ENCODE measurements at places on chromosomes 11 and 22.

DNA sequence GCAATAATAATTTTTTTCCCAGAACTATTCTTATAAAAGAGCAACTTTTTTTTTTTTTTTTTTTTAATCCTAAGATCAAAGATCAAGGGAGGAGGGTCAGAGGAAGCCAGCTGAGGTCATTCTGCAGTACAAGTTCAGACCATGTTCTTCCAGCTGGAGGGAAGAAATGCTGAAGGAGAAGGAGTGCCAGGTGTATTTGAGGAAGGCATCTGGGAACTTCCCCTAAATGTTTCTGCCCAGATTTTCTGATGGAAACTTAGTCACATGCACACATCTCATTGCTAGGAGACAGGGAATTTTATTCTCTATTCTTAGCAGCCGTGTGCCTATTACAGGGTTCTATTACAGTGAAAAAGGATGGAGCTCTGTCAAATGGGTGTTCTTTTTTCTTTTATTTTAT lies 208.4 kb downstream of the ARHGAP42 start:
- DNase-seq = no peak

- no peak for DNase-seq
Observed at GRCh38 chr11:33417121-33417520, 159.9 kb downstream of the HIPK3 start.

- DNase-seq = no peak
Observed at GRCh38 chr11:114260483-114260882, 35.7 kb upstream of the NNMT start.

DNA sequence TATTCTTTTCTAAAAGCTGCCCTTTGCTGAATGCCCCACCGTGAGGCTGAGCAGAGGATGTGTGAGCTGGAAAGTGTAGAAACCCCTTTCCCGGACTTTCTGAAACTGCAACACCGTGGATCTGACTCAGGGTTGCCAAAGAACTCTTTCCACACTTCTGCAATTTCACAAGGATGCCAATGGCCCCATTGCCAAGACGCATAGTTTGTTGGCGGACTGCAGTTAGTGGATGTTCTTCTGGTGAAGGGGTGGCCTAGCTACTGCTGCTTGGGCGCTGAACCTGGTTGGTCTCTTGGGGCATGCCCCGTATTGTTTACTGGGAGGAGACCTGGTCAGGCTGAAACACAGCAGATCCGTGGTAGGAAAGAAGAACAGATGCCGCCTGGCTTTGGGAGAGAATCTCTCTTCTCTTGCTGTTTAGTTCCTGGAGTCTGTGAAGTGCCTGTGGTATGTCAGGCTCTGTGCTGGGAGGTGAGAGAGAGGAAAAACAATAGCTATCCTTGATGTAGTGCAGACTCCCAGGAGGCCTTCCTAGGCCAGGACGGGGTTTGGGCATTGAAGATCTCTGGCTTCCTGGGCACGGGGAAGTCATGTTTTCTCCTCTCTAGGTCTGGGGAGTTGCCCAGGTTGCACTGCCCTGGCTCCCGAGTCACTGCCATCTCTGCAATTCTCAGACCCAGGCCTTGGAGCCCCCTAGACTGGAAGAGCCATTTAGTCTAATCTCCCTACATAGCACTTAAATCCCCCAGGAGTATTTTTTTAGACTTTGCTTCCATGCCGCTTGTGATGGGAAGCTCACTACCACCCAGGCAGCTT lies 26.9 kb downstream of the CD82 start:
- no peak for DNase-seq

GRCh38 chr11:20008190-20008870 lies 151.9 kb downstream of the DBX1 start:
- no peak for DNase-seq

- DNase-seq = no peak
Observed at GRCh38 chr11:5929571-5930368, 12.3 kb upstream of the OR56A3 start.

DNA sequence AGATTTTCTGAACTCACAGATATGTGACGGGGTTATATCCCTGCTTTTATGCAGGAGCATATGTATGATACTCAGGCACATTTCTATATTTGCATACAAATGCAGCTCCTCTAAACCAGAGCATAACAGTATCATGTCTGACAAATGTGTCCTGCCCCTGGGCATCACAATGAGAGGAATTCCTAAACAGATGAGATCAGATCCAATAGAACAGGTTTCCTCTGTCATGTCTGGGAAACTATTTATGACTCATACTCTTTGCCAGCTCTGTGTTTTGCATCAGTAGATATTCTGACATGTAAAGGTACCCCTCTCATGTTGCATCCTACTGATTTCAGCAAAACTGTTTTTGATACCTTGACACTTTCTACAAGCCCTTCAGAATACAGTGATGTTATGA lies 29.4 kb downstream of the SYT9 start:
- no peak for DNase-seq

GRCh38 chr11:94241896-94242295 lies 62.5 kb upstream of the IZUMO1R start:
- no peak for DNase-seq

- no peak for DNase-seq
Observed at GRCh38 chr22:29011240-29012100, 50.2 kb downstream of the C22orf31 start.

- no peak for DNase-seq
Observed at GRCh38 chr22:45587638-45588505, 83.8 kb upstream of the ATXN10 start.

DNA sequence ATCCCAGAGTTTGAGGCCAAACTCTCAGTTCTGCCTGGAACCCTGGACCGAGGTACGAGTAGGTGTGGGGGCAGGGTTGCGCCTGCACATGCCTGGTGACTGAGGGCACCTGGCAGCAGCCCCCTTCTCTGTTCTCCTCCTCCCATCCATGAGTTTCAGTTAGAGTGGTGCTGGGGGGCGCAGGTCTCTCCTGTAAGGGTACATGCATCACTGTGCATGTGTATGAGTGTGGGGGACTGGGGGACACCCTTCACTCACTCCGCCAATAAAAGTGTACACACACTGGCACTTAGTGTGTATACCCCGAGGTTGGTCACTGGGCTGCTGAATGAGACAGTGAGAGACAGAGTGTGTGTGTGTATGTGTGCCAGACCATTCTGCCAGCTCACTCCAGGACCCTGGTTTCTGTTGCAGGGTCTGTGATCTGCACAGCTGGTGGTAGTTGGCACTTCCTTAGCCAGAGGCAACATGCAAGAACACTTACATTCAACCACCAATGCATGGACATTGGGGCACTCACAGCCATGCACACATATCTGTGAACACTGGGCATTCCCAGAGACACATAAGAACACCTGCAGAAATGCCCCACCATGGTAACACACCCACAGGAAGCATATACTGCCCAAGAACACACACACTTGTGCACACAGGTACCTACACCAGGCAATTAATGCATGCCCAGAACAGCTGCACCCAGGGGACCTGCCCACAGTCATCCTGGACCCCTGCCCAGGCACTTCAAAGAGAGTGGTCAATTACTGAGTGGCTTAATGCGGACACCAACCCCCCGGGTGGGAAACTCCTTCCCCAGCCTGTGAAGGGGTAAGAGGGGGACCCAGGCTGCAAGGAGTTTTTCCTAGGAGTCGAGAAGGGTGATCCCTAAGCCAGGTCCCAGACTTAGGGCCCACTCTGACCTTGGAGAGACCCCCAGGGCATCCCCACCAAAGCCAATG lies 1.2 kb upstream of the NRXN2 start:
- DNase-seq = no peak

GRCh38 chr11:88375927-88376470 lies 38.5 kb upstream of the CTSC start:
- DNase-seq = no peak

GRCh38 chr22:28222052-28222451 lies 303.0 kb upstream of the PITPNB start:
- no peak for DNase-seq

- no peak for DNase-seq
Observed at GRCh38 chr11:108538502-108538901, 40.3 kb upstream of the POGLUT3 start.

- no peak for DNase-seq
Observed at GRCh38 chr11:116712428-116712827, 60.4 kb downstream of the BUD13 start.

DNA sequence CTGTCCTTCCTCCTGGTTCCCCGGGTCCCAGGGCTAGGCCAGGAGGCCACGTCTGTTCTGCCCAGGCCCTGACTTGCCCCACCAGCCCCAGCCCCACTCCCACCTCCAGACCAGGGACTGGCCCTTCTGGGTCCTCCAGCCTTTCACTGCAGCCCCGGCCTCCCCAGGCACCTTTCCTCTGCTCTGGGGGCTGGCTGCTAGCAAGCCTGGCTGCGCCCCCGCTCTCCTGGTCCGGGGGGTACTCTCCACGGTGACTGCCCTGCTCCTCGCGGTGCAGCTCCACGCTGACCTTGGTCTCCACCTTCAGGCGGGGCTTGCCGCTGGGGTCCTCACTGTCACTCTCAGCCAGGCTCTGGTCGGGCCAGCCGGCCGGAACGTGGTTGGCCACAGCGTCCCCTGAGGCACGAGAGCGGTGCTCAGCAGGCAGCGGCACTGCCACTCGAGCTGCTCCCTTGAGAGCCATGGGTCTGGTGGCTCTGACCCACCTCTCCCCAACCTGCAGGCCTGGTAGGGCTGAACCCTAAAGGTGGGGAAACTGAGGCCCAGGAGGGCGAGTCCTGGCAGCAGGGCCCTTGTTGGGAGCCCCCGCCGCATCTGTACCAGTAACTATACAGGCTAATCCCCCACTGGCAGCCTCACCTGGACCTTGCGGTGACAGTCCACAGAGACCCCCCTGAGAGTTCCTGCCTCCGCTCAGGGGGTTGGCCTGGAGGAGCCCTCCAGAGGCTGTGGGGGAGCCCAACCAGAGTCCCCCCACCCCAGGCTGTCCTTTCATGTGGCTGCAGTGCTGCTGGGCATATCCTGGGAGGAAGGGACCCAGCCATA lies 29.0 kb downstream of the TRMU start:
- DNase-seq = no peak

DNA sequence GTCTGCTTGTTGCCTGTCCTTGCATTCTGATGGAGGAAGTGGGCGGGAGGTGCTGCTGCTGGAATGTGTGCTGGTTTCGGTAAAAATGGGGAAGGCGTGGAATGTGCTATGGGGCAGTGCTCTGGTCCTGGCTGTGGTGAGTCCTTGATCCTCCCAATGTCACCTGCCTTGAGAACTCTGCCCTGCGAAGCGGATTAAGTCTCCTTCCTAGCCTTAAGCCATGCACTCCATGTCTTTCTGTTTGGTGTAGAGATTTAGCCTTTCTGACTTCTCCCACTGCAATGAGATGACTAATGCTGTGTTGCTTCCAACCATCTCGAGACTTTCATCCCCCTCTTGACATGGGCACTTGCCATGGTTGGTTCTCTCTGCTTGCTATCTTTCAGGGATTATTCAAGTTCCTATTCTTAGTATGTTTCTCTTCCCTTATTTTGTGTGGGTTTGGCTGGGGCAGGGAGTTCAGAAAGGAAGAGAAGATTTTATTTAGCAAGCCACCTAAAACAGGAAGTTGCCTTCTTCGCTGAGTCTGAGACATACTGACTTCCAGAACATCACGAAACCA lies 687.9 kb downstream of the NTM start:
- DNase-seq = no peak

DNA sequence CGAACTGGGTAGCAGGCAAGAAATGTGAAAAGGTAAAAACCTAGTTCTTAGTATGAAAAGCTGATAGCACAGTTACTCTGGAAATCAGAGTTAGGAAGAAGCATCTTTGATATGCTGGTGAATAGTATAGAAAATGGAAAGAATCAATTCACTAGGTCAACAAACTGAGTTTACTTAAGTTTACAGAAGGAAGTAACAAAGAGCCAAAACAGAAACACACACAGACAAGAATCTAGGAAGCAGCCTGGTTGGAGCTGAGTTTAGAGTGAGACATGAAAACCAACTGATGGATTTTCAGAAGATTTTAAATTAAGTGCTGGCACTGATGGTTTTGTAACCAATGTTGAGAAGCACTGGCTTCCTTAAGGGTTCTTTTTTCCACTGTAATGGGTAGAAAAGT lies 296.3 kb downstream of the CADM1 start:
- DNase-seq = no peak

GRCh38 chr22:21761086-21761485 lies 25.5 kb upstream of the YPEL1 start:
- peak; percentile 44 for DNase-seq

DNA sequence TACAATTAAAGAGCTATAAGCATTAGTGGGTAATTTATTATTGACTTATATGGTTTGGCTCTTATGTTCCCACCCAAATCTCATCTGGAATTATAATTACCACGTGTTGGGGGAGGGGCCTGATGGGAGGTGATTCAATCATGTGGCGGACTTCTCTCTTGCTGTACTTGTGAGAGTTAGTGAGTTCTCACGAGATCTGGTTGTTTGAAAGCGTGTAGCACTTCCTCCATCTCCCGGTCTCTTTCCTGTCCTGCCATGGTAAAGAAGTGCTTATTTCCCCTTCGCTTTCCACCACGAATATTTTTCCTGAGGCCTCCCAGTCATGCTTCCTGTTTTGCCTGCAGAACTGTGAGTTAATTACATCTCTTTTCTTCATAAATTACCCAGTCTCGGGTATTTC lies 28.1 kb upstream of the CHORDC1 start:
- DNase-seq = no peak

- DNase-seq = no peak
Observed at GRCh38 chr22:36745301-36745995, 30.5 kb downstream of the IFT27 start.

GRCh38 chr11:17747131-17747955 lies 12.8 kb downstream of the KCNC1 start:
- DNase-seq = no peak

GRCh38 chr22:20933910-20934309 lies 16.7 kb downstream of the CRKL start:
- DNase-seq = no peak

DNA sequence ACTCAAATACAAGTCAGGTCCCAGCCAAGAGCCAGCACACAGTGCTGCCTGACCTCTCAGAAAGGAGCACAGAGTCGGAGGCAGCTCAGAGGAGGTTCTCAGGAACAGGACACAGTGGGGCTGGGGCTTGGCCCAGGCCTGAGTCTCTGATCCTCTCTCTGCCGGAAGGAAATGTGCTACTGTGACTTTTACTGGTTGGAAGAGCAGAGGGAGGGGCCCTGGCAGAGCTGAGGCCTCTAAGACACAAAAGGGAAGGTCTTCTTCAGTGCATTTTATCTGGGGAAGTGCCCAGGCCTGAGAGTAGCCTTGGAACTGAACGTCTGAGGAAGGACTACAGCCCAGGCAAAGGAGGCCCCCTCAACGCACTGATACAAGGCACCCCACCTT lies 16.2 kb upstream of the CASTOR1 start:
- DNase-seq = no peak

GRCh38 chr22:46551321-46551720 lies 13.9 kb upstream of the CELSR1 start:
- DNase-seq = no peak
